Spleen (tissue), 13 donors: ENCODE measurements at places on chromosomes 3 and 15. TPM values are rescaled to one million over a fixed set of nuclear protein-coding genes. Genes with fewer than 3 reads are reported as not detected.

Gene CNTN4
- 1.2 TPM for total RNA-seq

Gene SETMAR
- 17.8 TPM for total RNA-seq

Gene GOLGA8J
- not detected for total RNA-seq

Gene EPM2AIP1
- total RNA-seq = 27.6 TPM

Gene LOXL1
- 3.3 TPM for total RNA-seq

Gene CPNE9
- not detected for total RNA-seq

Gene PTX3
- total RNA-seq = 8.1 TPM

Gene P2RY12
- 7.5 TPM for total RNA-seq

Gene SLC12A1
- total RNA-seq = not detected

Gene SCN5A
- 0.17 TPM for total RNA-seq

GRCh38 chr15:78455749-78456148, 17.7 kb downstream of the IREB2 start:
- peaks cover 27% of the 10 kb centered on the region for H3K4me1 ChIP-seq
- peak overlapping the region; percentile 17 for H3K27ac ChIP-seq
- no peaks in the 10 kb centered on the region for H3K27me3 ChIP-seq
- DNase-seq = no peak
- peaks cover 17% of the 10 kb centered on the region for H3K36me3 ChIP-seq
- no peak overlapping the region for H3K4me3 ChIP-seq

DNA sequence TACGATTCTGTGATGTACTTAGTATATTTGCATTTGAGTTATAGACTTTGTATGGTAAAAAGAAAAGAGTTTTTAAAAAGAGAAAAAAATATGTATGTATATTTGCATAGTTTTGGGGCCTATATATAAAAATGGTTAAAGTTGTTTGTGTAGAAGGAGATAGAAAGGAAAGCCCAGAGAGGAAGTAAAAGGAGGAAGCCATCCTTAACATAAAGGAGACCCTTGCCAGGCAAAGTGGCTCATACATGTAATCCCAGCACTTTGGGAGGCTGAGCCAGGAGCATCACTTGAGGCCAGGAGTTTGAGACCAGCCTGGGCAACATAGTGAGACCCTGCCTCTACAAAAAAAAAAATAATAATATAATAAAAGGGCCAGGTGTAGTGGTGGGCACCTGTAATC, 8.4 kb downstream of the SNAP23 start:
- no peaks in the 10 kb centered on the region for H3K27me3 ChIP-seq
- H3K36me3 ChIP-seq = no peaks in the 10 kb centered on the region
- DNase-seq = no peak
- H3K4me3 ChIP-seq = no peak overlapping the region

- H3K27ac ChIP-seq = no peak overlapping the region
- no peak for DNase-seq
- peaks cover 7% of the 10 kb centered on the region for H3K4me1 ChIP-seq
- H3K4me3 ChIP-seq = no peak overlapping the region
- no peaks in the 10 kb centered on the region for H3K27me3 ChIP-seq
Measured at GRCh38 chr15:71281256-71281655, 166.0 kb downstream of the THSD4 start.

DNA sequence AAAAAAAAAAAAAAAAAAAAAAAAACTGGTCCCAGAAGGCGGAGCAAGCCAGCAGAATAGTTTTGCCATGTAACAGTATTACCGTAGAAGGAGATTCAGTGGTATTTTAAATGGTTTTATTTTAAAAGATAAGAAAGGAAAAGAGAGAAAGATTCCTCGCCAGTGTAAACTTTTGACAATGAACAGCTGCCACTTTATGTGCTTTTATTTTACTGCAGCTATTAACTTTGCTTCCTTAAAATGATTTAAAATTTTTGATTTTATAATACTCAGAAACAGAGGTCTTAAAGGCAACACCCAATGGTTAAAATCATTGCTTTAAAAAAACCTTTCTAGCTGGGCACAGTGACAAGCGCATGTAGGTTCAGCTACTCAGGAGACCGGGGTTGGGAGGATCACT, 46.8 kb downstream of the TMCO5A start:
- no peaks in the 10 kb centered on the region for H3K36me3 ChIP-seq
- DNase-seq = no peak

- no peak overlapping the region for H3K27ac ChIP-seq
- H3K4me3 ChIP-seq = no peak overlapping the region
- no peaks in the 10 kb centered on the region for H3K36me3 ChIP-seq
- no peaks in the 10 kb centered on the region for H3K4me1 ChIP-seq
- no peaks in the 10 kb centered on the region for H3K27me3 ChIP-seq
- no peak for DNase-seq
Measured at GRCh38 chr3:81863756-81864155, 102.3 kb upstream of the GBE1 start.

DNA sequence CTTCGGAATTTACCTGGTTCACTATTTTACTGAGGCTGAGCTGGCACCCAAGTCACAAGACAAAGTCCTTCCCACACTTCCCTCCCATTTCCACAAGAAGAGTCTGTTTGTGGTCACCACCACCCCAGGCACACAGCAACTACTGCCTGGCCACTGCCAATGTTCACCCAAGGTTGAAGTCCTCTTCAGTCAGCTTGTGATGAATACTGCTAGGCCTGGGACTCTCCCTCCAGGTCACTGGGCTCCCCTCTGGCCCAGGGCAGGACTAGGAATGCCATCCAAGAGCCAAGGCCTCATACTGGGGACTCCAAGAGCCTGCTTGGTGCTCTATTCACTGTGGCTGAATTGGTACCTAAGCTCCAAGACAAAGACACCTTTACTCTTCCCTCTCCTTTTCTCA, 30.4 kb upstream of the COLQ start:
- H3K4me1 ChIP-seq = peaks cover 3% of the 10 kb centered on the region
- H3K27me3 ChIP-seq = no peaks in the 10 kb centered on the region
- no peak overlapping the region for H3K4me3 ChIP-seq
- H3K27ac ChIP-seq = no peak overlapping the region

DNA sequence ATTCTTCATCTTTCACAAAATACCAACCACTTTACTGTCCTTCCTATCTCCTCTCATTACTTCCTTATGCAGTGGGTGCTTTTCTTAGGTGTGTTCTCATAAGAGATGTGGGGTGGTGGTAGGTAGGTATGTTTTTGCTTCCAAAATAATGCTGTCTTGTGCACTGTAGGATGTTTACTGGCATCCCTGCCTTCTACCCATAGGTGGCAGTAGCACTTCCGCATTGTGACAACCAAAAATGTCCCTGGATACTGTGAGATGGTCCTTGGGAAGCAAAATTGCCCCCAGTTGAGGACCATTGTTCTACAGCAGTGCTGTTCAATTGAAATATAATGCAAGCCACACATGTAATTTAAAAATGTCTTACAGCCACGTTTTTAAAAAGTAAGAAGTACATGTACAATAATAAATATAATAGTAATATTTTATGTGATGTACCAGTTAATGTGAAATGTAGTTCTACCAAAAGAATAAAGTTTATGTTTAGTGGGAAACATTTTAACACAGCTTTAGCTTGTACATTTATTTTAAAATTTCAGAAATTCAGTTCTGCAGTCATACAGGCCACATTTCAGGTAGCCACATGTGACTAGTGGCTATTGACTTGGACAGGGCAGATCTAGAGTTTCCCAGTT, 75.2 kb downstream of the NEO1 start:
- no peak for DNase-seq
- H3K27ac ChIP-seq = no peak overlapping the region

GRCh38 chr3:139762302-139762701, 84.5 kb upstream of the NMNAT3 start:
- no peak overlapping the region for H3K27ac ChIP-seq
- no peak for DNase-seq
- no peak overlapping the region for H3K4me3 ChIP-seq
- H3K27me3 ChIP-seq = no peaks in the 10 kb centered on the region

DNA sequence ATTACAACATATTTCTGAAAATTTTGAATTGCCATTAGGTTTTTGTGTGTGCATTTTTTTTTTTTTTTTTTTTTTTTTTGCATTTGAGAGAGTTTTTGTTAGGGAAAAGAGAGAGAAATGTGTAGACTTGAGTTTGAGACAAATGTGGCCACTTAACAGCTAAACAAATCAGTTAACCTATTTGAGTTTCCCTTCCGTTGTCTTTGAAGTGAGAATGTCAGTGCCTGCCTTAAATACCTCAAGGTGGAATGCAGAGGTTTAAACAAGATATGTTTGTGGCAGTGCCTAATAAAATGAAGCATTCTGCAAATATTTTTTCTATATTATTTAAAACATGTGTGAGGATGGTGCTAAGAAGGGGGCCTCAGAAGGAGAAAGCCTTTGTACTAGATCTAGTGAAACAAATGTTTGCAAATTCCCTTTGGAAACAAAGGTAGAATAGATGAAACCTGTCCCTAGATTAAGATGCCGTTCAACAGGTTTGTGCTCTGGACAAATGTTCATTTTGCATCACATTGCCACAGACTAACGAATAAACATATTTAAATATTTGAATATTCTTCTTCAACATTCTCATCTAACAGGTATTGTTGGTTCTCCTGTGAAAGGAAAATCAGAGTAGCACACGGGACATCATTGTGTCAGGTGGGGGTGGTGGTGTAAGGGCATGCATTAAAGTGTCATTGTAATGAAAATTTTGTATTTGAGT, 80.7 kb downstream of the SATB1 start:
- DNase-seq = no peak
- H3K4me1 ChIP-seq = no peaks in the 10 kb centered on the region
- H3K27me3 ChIP-seq = no peaks in the 10 kb centered on the region
- no peak overlapping the region for H3K27ac ChIP-seq
- H3K36me3 ChIP-seq = peaks cover 8% of the 10 kb centered on the region

- H3K36me3 ChIP-seq = peaks cover 18% of the 10 kb centered on the region
- H3K27me3 ChIP-seq = no peaks in the 10 kb centered on the region
- no peak for DNase-seq
Measured at GRCh38 chr15:41919954-41920538, 26.2 kb upstream of the SPTBN5 start.

GRCh38 chr15:50698101-50698500, 11.5 kb upstream of the TRPM7 start:
- no peak overlapping the region for H3K27ac ChIP-seq
- no peaks in the 10 kb centered on the region for H3K27me3 ChIP-seq
- H3K4me3 ChIP-seq = no peak overlapping the region
- no peak for DNase-seq
- H3K36me3 ChIP-seq = peaks cover 10% of the 10 kb centered on the region

GRCh38 chr3:4564270-4564669, 71.1 kb downstream of the ITPR1 start:
- H3K4me3 ChIP-seq = no peak overlapping the region
- no peak overlapping the region for H3K27ac ChIP-seq
- no peak for DNase-seq

GRCh38 chr3:174387736-174388135, 471.4 kb upstream of the NAALADL2 start:
- no peak overlapping the region for H3K27ac ChIP-seq
- H3K4me3 ChIP-seq = no peak overlapping the region
- no peaks in the 10 kb centered on the region for H3K36me3 ChIP-seq

GRCh38 chr3:186096290-186096689, 12.6 kb downstream of the ETV5 start:
- H3K27ac ChIP-seq = no peak overlapping the region
- no peaks in the 10 kb centered on the region for H3K36me3 ChIP-seq
- H3K27me3 ChIP-seq = no peaks in the 10 kb centered on the region
- H3K4me3 ChIP-seq = no peak overlapping the region

DNA sequence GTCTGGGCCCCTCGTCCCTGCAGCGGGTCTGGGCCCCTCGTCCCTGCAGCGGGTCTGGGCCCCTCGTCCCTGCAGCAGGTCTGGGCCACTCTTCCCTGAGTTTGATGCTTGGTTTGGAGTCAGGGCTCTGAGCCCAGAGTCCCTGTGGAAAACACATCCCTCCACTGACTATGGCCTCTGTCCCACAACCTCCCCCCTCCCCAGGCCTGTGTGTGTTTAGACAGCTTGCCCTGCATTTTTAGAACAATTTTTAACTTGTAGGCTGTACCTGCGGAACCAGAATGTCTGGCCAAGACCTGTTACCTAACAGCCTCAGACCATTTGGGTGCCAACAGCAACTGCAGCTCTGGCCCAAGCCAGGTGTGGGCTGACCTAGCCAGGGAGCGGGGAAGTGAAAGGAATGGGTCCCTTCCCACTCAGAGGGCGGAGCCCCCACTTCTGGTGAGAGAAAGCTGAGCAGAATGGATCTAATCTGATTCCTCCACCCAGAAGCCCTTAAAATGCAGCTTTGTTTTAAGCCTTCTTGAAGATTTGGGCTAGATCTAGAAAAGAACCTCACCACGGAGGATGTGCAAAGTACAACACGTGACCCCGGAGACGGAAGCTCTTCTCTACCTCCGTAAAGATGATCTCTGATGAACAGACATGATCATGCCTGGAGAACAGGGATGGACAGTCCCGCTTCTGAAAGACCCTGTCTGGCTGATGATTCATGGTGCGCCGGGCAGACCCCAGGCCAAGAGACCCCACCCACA, 60.5 kb upstream of the TFRC start:
- H3K27me3 ChIP-seq = no peaks in the 10 kb centered on the region
- H3K4me1 ChIP-seq = peaks cover 41% of the 10 kb centered on the region
- no peaks in the 10 kb centered on the region for H3K36me3 ChIP-seq
- no peak overlapping the region for H3K27ac ChIP-seq
- no peak for DNase-seq

- H3K36me3 ChIP-seq = no peaks in the 10 kb centered on the region
- H3K4me3 ChIP-seq = no peak overlapping the region
- H3K27me3 ChIP-seq = no peaks in the 10 kb centered on the region
- peak overlapping the region; percentile 59 for H3K27ac ChIP-seq
Measured at GRCh38 chr3:105800320-105800719, 68.5 kb downstream of the CBLB start.

GRCh38 chr15:58139989-58140522, 1.9 kb downstream of the AQP9 start:
- H3K27ac ChIP-seq = peak overlapping the region; percentile 90
- no peaks in the 10 kb centered on the region for H3K36me3 ChIP-seq
- DNase-seq = no peak
- no peak overlapping the region for H3K4me3 ChIP-seq
- no peaks in the 10 kb centered on the region for H3K27me3 ChIP-seq
- H3K4me1 ChIP-seq = no peaks in the 10 kb centered on the region

- H3K27me3 ChIP-seq = no peaks in the 10 kb centered on the region
- H3K4me1 ChIP-seq = no peaks in the 10 kb centered on the region
- no peaks in the 10 kb centered on the region for H3K36me3 ChIP-seq
- no peak overlapping the region for H3K4me3 ChIP-seq
- no peak overlapping the region for H3K27ac ChIP-seq
Measured at GRCh38 chr3:148815316-148816110, 12.1 kb upstream of the CPB1 start.

DNA sequence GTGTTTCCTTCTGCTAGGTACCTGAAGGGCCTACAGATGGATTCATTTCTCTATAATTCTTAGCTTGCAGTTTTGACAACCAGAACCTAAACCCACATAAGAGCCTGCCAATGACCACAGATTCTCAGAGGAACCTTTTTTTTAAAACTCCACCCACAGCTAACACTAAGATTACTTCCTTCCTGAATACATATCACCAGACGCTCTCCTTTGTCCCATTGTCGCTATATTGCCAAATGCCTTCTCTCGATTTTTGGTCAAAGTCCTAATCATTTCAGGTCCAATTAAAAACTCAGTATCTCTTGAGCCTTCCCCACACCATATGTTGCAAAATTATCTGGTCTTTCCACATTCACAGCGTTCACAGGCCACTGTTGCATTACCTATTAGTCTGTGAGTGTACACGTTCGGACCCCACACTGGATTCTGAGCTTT, 12.4 kb downstream of the ZNF710 start:
- no peaks in the 10 kb centered on the region for H3K27me3 ChIP-seq
- H3K4me1 ChIP-seq = peaks cover 13% of the 10 kb centered on the region
- H3K27ac ChIP-seq = peak overlapping the region; percentile 72
- no peak for DNase-seq
- H3K36me3 ChIP-seq = no peaks in the 10 kb centered on the region
